NCI-H1105 (cell line): ENCODE measurements at places on chromosomes 5 and 9.

GRCh38 chr9:82332774-82333152 lies 344.2 kb downstream of the SPATA31D1 start:
- peak; percentile 44 for DNase-seq

DNA sequence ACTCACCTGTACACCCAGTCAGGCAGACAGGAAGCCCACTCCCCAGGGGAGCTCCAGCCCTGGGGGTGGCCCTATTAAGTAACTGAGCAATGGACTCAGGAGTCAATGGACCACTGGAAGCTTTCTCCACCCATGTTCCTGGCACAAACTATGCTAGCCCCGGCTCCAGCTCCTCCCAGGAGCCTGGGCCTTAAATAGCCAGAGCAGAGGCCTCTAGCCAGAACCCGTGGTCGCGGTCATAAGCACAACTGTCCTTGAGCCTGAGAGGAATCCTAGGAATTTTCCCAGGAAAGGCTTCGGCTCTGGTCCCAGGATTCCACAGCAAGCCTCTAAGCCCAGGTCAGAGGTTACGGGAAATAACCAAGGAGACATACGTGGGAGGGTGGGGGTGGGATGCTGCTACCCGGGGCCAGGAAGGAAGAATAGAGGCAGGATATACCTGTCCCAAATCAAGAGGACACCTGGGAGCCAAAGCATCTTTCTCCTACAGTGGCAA lies 5.5 kb downstream of the SEPTIN8 start:
- no peak for DNase-seq

DNA sequence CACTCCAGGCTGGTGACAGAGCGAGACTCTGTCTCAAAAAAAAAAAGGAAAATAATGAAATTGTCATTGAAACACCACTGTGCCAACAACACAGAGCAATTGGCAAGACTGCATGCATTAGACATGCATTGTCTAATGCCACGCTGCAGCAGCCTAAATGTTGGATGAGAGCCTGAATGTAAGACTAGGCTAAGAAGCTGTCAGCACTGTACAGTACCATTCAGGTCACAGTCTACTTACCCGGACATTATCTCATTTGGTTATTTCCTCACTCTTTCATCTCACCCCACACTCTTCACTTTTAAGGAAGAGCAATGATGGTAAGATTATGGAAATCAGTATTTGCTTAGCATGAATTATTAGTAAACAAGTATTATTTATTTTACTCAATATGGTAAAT lies 31.3 kb upstream of the PPP2CA start:
- no peak for DNase-seq

GRCh38 chr5:107286447-107287098 lies 384.2 kb downstream of the EFNA5 start:
- DNase-seq: no peak

DNA sequence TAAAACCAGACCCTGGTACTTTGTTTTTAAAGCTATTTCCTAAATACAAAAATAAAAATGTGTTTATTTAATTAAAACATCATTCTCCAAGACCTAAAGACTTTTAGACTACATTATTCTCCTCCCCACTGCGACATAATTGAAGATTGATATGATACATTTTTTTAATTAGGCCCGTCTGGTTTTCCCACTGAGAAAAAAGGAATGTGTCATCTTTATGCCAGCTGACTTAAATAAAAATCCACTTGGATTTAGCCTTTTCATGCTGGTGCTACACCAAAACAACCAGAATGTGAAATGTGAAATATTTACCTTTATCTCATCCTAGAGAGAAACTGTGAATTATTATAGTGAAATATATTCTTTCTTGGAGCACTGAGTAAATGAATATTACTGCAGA lies 155.5 kb upstream of the PPP1R2B start:
- no peak for DNase-seq

GRCh38 chr5:1642621-1643061 lies 118.9 kb upstream of the LPCAT1 start:
- DNase-seq: no peak

DNA sequence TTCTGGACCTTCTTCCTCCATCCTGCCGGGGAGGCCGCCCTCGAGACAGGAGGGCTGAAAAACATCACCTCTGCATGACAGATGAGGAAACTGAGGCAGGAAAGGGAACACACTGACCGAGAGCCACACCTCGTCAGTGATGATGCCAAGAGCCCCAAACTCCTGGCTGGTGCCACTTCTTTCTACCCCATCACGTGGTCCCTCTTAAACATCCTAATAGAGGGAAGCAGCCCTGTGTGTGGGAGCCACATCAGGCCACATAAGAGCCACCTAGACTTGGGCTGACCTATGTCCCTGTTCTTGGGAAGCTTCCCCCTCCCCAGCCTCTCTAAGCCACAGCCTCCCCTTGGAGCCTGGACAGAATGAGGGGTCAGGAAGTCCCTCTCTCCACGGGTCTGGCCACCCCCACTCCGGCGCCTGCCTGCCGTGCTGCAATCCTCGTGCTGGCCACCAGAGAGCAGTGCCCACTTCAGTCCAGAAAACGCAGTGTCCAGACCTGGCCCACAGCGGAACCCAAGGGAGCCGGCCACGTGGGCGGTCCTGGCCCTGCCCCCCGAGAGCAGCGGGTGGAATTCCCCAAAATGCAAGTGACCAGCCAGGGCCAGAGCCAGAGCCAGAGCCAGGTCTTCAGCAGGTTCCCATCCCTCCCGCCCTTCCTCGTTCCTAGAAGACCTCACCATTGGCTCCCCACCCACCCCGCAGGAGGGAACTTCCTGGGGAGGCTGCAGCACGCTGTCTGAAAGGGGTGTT lies 54.7 kb upstream of the SARDH start:
- no peak for DNase-seq

DNA sequence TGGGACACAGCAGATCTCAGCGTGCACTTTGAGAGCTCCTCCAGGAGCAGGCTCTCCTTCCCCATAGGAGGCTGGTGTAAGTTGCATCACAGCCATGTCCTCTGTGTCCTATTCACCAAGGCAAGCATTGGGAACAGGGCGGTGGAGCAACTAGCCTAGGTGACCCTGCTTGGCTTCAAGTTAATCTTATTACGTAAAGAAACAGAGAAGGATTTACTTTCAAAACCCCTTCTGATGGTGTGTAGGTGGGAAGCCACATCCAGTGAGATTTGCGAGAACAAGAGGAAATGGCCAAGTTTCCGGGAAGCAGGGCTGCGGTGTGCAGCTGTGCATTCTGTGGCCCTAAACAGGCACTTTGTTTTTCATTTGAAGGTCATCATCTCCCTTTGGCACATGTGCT lies 80.2 kb downstream of the TRIO start:
- no peak for DNase-seq

GRCh38 chr5:101643794-101644193 lies 652.3 kb downstream of the SLCO4C1 start:
- DNase-seq: no peak

- DNase-seq: no peak
These were observed 28.8 kb downstream of the PDE8B start for GRCh38 chr5:77239126-77239741.

GRCh38 chr9:96852676-96853075 lies 1.6 kb downstream of the ZNF782 start:
- DNase-seq: no peak

- no peak for DNase-seq
These were observed 387.1 kb downstream of the TMEM232 start for GRCh38 chr5:110339399-110339798.

DNA sequence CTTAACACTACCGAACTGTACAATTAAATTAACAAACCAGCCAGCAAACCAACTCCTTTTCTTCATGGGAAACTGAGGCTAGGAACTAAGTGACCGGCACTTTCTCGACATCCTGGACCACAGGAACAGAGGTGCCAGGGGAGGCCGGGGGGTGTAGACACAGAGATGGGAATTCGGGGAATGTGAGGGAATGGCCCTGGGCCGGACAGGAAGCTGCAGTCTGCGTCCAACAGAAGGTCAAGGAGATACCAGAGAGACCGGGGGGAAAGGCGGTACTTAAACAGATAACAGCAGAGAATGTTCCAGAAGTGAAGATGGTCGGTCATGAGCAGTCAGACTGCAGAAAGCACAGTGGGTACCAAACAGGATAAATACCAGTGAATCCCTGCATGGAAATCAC lies 40.3 kb downstream of the DBH start:
- no peak for DNase-seq

GRCh38 chr5:119301906-119302305 lies 53.9 kb upstream of the TNFAIP8 start:
- no peak for DNase-seq
